ENCODE measurements at places on chromosomes 16 and 17. TPM values are rescaled to one million over a fixed set of nuclear protein-coding genes. Genes with fewer than 3 reads are reported as not detected.

GRCh38 chr17:44804302-44805089, 25.6 kb downstream of the GJC1 start:
- DNase-seq, result peak; percentile 48

DNA sequence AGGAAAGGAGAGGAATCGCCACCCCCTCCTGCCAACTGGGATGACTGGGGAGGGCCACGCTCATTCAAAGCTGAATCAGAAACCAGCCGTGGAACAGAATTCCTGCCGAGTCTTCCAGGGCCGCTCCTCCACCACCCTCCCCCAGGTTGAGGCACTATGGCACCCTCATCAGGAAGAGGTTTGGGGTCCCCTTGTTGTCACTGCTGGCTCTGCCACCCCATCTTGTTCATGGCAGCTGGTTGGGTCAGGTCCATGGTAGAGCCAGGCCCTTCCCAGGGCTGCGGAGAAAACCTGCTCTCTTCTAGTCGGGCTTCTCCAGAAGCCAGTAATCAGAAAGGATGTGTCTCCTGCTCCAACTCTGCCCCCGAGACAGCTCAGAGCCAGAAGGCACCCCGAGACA, 41.8 kb downstream of the KCNJ12 start:
- DNase-seq, result no peak

- DNase-seq, result no peak
These were observed 88.0 kb downstream of the NLK start for GRCh38 chr17:28130472-28130871.

DNA sequence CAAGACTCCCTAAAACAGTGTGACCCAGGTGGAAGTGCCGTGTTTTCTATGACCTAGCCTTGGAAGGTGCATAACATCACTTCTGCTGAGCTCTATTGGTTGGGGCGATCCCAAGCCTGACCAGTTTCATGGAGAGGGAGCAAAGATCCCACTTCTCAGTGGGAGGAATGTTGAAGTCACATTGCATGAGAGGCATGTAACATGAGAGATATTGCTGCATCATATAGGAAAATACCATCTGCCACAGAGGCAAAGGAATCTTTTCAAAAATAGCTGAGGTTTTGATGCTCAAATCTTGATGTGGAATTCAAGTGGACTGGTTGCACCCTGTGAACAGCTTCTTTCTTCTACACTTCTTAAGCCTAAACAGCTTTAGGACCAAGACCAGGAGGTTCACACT, 56.4 kb upstream of the NLRP1 start:
- DNase-seq, result no peak

DNA sequence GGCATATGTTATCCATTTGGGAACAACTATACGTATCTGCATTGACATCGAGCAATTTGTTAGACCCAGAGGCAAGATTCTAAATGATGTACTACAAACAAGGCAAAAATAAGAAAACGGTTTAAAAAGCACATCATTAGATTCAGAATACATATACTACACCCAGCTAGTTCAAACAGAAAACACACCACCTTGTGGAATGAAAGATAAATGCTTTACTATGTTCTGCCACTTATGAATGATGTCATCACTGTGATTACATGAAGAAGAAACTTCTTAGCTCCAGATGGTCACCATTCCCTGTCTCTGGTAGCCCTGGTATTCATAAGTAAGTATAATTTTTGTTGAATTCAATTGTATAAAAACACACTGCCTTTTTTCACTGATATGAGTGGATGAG, 7.8 kb downstream of the NACA2 start:
- no peak for DNase-seq

DNA sequence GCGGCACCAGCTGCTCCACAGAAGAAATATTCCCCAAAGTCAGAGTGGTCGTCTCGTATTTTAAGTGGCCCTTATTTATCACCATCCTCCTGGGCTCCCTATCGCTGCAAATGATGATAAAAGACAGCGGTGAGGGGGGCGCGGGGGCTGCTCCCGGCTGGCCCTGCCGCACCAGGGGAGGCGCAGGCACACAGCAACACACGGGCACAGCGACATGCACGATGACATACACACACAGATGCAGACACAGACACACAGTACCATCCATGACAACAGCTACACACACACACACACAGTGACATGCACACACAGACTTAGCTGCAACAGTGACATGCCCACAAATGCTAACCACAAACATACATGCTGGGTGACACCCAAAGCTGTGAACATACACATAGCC, 52.5 kb downstream of the MRM1 start:
- no peak for DNase-seq

- DNase-seq, result no peak
These were observed 112.6 kb downstream of the AIPL1 start for GRCh38 chr17:6322316-6322715.

DNA sequence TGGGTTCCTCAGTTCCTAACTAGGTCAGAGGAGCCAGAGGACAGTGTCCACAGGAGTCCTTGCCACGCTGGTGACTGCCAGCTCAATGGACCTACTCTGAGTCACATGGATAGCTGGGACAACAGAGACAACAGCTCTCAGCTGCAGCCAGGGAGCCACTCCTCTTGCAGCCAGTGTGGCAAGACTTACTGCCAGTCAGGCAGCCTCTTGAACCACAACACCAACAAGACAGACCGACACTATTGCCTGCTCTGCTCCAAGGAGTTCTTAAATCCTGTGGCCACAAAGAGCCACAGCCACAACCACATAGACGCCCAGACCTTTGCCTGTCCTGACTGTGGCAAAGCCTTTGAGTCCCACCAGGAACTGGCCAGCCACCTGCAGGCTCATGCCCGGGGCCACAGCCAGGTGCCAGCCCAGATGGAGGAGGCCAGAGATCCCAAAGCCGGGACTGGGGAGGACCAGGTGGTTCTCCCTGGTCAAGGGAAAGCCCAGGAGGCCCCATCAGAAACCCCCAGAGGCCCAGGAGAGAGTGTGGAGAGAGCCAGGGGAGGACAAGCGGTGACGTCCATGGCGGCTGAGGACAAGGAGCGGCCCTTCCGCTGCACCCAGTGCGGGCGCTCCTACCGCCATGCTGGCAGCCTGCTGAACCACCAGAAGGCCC, 6.7 kb downstream of the ZNF646 start:
- DNase-seq, result no peak

DNA sequence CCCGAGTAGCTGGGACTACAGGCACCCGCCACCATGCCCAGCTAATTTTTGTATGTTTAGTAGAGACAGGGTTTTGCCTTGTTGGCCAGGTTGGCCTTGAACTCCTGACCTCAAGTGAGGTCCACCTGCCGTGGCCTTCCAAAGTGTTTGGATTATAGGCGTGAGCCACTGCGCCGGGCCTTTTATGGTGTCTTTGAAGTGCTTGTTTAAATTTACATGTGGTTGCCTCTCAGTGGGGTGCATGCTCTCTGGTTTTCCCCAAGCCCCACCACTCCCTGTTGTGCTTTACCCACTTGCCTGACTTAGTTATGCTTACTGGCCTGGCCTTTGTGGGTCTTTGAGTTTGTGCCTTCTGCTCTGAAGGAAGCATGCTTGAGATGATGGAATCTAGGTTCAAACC, 132.0 kb downstream of the PRKCB start:
- no peak for DNase-seq

DNA sequence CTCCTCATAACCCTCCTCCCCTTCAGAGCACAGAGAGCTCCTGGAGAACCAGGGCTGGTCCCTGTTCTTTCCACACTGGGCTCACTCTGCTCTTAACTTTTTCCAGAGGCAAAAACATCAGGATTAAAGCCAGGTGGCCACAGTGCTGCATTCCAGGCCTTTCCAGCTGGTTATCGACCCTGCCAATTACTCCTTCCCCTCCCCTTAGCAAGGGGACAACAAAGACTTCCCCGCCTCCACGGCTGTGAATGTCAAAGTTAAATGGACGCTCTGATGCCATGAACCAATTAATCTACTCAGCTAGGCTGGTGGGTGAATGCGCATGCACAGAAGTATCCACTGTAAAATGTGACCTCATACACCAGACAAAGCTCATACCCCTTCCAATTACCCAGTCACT, 23.1 kb downstream of the ACLY start:
- peak; percentile 36 for DNase-seq

DNA sequence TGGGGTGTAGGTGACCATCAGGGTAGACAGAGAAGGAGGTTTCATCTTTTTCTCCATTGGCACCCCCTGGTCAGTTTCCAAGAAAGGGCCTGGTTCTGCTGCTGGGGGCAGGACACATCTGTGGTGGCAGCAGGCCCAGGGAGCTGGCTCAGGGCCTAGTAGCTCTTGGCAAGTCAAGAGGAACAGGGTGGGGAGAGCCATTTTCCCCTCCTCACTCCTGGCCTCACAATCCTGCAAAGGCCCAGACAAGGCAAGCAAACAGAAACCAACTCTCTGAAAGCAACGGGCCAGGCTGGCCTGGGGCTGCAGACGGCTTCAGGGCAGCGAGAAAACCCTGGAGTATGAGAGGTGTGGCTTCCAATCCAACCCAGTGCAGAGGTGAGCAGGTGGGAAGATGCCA, 192.9 kb upstream of the DYNLRB2 start:
- peak; percentile 66 for DNase-seq

GRCh38 chr16:8032406-8032805, 557.9 kb downstream of the TMEM114 start:
- DNase-seq, result no peak

XYLT1 gene
- total RNA-seq, result 1.6 TPM

CCT6B gene
- 2.1 TPM for total RNA-seq

All from heart right ventricle (tissue), 16 donors.